GM12878 (cell line): ENCODE measurements at places on chromosomes 7 and 10.

DNA sequence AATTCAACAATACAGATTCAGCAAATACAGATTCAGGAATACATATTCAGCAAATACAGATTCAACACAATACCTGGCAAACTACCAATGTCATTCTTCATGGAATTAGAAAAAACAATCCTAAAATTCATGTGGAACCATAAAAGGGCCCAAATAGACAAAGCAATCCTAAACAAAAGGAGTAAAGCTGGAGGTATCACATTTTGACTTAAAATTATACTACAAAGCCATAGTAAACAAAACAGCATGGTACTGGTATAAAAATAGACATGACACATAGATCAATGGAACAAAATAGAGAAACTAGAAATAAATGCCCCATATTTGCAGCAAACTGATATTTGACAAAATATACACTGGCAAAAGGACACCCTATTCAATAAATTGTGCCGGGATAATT lies 3.4 kb upstream of the NT5C3A start:
- no peak for DNase-seq

- no peak for DNase-seq
Measured at GRCh38 chr7:29636009-29636351, 72.3 kb downstream of the PRR15 start.

DNA sequence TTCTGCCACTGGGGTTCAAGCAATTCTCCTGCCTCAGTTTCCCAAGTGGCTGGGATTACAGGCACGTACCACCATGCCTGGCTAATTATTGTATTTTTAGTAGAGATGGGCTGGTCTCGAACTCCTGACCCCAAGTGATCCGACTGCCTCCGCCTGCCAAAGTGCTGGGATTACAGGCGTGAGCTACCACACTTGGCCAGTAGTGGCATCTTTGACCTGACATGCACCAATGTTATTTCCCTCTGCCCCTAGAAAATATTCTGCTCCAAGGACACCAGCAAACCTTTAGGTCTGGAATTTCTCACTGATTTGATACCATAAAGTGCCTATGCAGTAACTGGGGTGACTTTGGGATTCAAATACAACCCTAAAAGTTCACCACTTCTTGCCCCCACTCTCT lies 179.4 kb downstream of the ARID5B start:
- DNase-seq, result no peak

GRCh38 chr10:110160081-110160480 lies 47.3 kb upstream of the MXI1 start:
- no peak for DNase-seq

DNA sequence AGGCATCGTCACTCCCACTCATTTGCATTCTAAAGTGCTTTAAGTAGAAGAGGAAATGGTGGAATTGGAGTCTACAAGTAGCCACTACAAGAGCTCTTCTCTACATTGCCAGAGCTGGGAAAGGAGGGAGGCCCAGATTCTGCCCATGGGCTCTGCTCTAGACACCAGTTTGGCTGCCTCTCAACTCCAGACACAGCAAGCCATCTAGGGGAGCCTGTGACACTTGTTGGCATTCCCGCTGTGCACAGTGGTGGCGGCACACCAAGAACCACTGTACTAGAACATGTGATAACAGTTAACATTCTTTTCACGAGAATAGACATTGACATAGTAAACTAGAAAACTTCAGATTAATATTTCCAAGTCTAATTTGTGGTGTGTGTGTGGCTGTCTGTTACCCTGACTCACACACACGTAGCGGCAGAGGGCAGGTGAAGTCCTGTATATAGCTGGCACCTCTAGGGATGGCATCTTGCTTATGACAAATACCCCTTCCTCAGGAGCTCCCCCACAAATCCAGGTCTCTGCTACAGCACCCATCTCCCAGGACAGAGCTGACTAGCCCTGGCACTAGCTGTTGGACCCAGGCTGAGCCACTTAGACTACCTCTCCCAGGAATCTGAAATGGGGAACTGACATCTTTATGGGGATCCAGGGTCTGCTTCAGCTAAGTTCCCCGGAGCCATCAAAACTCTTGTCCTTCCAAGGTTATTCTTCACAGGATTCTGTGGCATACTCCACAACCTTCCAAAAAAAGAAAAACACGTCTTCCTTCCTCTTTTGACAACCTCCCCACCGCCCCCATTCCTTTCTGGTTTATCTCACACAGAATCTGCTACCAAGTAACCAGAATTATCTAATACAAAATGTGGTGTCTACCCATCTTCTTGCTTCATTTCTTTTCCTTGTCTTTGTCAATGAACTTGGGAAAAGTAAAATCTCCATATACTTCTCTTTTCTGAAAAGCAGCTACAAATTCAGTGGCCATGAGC lies 54.7 kb upstream of the MRLN start:
- DNase-seq, result no peak

- DNase-seq, result no peak
Measured at GRCh38 chr10:70380350-70381135, 1.9 kb downstream of the LRRC20 start.

DNA sequence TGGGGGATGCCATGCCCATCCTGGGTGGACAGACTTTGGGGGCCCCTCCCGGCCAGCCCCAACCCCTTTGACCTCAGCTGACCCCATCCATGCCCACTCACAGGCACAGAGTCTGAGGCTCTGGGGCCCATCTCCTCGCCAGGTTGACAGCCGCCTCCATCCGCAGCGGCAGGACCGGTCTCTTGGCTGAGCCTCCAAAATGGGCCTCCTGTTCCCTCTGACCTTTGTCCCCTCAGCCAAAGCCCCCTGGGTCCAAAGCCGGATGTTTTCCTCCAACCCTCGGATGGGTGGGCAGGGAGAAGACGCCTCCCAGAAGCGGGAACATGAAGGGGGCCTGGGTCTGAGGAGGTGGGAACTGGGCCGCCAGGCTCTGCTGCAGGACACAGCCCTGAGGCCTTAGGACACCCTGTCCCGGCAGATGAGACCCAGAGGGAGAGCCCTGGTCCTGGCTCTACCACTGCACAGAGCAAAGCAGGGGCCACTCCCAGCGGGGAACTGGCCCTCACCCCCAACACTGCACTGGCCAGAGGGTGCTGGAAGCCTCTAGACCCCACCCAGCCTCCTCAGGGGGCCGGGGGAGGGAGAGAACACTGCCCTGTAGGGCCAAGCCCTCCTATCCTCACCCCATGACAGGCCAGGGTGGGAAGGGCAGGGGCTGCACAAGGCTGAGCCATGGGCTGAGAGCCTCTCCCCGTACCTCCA lies 12.6 kb downstream of the PDGFA start:
- no peak for DNase-seq

- DNase-seq, result no peak
Measured at GRCh38 chr10:21336476-21337170, 188.9 kb downstream of the SKIDA1 start.

- no peak for DNase-seq
Measured at GRCh38 chr10:3787816-3788215, 2.8 kb upstream of the KLF6 start.
